Activated naive CD4-positive, alpha-beta T cell treated with Interleukin-2 at 50 U/mL for 16 hours (primary cell): ENCODE measurements at places on chromosomes 3 and 15.

DNA sequence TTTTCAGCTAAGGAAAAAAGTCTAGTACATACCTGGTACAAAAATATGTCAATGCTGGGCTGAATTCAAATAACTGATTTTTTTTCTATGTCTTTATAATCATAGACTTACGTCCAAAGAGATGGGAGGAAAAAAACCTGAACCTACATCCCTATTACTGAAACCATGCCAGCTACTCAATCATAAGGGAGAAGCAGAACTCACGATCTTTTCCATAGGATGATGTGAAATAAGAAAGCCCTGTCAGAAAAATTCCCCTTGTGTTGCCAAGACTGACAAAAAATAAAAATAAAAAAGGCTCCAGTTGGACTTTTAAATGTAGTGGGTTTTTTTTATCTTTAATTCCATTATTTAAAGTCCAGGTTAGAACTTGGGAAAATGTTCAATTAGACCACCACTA is 3.3 kb downstream of the MSL2 start:
- no peak for DNase-seq

DNA sequence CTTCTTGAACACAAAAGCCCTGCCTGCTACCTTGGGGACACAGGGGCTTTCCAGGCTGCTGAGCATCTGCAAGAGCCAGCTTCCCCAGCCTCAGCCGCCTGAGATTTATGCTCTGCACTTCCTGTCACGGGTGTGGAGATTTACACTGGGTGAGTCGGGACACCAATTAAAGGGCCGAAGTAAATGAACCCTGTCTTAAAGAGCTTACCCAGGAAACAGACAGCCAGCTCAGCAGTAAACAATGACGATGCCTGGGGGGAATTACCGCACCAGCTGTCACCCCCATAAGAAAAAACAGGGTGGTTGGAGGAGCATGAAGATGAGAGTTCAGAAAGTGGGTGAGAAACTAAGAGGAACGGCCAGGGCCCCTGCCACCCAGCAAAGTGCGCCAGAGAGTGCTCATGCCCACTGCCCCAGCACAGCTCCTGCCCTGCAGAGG is 37.5 kb upstream of the IQSEC1 start:
- no peak for DNase-seq

GRCh38 chr15:63192619-63193206 is 3.3 kb downstream of the RAB8B start:
- DNase-seq = peak; percentile 34

- peak; percentile 65 for DNase-seq
Measured at GRCh38 chr15:25933456-25934158, 70.5 kb upstream of the ATP10A start.

GRCh38 chr3:17830788-17831187 is 88.4 kb upstream of the TBC1D5 start:
- DNase-seq = no peak

GRCh38 chr3:106272302-106272701 is 403.5 kb upstream of the CBLB start:
- no peak for DNase-seq

- DNase-seq = no peak
Measured at GRCh38 chr3:17259685-17260084, 374.9 kb downstream of the PLCL2 start.

GRCh38 chr3:13704174-13704573 is 155.2 kb downstream of the FBLN2 start:
- DNase-seq = no peak

GRCh38 chr15:99729920-99730319 is 3.3 kb downstream of the LYSMD4 start:
- no peak for DNase-seq

- DNase-seq = no peak
Measured at GRCh38 chr3:21481991-21482390, 269.0 kb downstream of the ZNF385D start.

GRCh38 chr3:153976891-153977554 is 144.2 kb upstream of the ARHGEF26 start:
- DNase-seq = no peak
